Activated CD4-positive, alpha-beta T cell treated with anti-CD3 and anti-CD28 coated beads for 1 hour (primary cell): ENCODE measurements at places on chromosomes 11 and 22.

- DNase-seq: no peak
These were observed 13.2 kb downstream of the PPFIBP2 start for GRCh38 chr11:7527029-7527428.

GRCh38 chr22:49740242-49740641 lies 87.4 kb downstream of the BRD1 start:
- no peak for DNase-seq

- DNase-seq: no peak
These were observed 90.7 kb downstream of the DLG2 start for GRCh38 chr11:85536438-85536837.

DNA sequence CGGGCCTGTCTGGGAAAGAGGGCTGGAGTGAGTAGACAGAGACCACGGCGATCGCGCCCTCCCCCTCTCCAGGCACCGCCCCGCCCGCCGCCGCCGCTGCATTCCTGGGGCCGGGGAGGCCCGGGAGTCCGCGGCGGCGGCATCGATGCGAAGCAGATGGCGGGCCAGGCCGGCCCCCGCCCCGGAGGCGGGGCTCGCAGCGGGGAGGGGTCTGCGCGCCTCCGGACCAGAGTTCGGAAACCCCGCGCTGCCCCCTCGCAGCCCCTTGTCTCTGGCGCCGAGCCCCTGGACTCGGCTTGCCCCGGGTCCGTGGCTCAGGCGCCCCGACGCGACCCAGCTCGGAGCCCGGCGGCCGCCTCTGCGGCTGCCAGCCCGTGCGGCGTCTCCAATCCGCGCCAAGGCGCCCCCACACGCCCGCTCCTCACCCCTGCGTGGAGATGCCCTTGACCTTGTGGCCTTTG lies 1.3 kb downstream of the SCARF2 start:
- no peak for DNase-seq

GRCh38 chr11:118666371-118666770 lies 13.1 kb downstream of the TREH start:
- DNase-seq: no peak

DNA sequence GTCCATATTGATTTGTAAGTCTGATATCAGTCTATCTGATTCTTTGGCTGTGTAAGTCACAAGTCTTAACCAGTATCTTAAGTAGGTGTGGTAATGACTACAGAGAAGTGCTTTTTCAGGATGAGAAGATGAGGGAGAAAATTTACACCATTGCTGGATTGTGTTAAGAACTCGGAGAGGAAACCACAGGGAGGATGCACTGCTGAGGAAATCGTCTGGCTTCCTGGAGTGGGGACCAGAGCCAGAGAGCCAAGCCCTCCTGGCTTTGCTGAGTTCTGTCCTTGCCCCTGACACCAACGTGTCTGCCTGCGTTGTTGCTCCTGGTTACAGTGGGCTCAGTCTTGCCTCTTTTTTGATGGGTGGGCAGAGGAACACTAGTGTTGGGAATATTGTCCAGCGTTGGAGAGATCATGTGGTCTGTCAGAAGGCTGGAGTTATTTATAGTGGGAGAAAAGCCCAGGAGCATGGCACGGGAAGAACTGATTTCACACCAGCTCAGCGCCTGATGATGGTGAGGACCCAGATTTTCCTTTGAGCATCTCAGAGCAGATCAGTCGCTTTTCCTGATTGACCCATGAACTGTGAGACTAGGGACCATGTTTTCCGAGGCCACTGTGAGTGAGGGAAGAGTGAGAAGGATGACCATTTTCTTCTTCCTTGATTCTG lies 29.6 kb downstream of the MARK2 start:
- no peak for DNase-seq
